Stimulated activated CD8-positive, alpha-beta memory T cell treated with anti-CD3 and anti-CD28 coated beads, Interleukin-7, amount 100 ng/mL, for 24 hours (primary cell): ENCODE measurements at places on chromosomes 12 and 14.

DNA sequence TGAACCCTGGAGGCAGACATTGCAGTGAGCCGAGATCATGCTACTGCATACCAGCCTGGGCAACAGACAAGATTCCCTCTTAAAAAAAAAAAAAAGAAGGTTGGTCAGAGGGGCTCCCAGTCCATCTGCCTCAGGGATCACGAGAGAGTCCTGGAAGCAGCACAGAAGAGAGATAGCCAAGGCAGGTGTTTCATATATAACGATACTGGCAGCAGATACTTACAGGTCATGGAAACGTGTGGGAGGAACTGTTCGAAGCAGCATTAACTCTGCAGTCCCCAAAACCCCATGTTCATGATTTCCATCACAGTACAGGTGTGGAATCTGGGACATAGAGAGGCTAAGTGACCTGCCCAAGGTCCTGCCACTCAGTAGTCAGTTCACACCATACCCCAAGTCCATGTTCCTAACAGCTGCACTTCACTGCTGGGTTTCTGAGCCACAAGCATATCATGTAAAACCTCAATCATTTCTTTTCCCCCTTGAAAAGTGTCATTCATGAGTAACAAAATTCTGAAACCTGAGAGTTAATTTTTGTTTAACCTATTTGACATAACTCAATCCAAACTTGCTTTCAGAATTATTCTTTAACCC, 16.7 kb downstream of the CDK2AP1 start:
- DNase-seq, result no peak

- DNase-seq, result no peak
Measured at GRCh38 chr12:43880547-43880946, 44.7 kb downstream of the TMEM117 start.

- DNase-seq, result no peak
Measured at GRCh38 chr12:130435331-130435730, 97.6 kb downstream of the PIWIL1 start.

DNA sequence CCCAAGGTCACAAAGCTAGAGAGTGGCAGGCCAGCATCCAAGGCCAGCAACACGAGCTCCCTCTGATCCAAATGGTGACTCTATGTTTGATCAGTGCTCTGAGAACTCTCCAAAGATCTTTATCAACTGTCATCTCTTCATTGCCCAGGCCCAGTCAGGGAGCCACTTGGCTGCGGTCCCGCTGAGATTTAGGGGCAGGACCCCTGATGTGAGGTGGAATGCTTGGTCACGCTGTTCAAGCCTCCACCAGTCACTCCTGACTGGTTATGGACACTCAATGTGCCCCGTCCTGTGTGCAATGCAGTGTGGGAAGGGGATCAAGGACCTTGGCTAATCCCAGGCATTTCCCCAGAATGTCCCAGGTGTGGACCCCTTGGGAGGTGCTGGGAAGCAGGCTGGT, 19.8 kb upstream of the TCL1B start:
- no peak for DNase-seq

DNA sequence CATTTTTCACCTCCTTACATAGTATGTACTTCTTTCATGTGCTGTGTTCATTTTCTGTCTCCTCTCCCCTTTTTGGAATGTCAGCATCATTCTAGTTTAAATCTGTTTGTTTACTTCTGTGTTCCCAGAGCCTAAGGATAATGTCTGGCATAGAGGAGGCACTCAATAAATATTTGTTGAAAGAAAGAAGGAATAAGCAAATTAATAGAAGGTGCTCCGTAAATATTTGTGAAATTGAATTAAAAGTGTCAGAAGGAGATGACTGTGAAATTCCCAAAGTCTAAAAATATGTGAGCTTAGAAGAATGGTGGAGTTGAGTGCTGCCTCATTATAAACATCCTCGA, 3.3 kb upstream of the CDKN1B start:
- DNase-seq, result no peak

DNA sequence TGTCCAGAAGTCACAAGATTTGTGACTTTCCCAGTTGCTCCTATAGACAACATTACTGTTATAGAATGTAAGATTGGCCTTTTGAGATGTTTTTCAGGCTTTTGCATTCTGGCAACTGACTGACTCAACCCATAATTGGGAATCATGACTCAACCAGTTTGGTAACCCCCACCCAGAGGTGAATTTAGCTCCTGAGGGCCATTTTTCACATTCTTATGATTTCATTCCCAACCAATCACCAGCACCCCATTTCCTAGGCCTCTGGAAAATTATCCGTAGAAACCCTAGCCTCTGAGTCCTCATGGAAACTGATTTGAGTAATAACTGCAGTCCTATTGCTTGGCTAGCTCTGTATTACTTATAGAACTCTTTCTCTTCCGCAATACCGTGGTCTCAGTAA, 626.0 kb upstream of the SEL1L start:
- DNase-seq, result no peak

GRCh38 chr14:103386713-103387329, 1.6 kb downstream of the MARK3 start:
- DNase-seq, result no peak

GRCh38 chr12:121810833-121811433, 7.1 kb downstream of the SETD1B start:
- DNase-seq, result no peak

DNA sequence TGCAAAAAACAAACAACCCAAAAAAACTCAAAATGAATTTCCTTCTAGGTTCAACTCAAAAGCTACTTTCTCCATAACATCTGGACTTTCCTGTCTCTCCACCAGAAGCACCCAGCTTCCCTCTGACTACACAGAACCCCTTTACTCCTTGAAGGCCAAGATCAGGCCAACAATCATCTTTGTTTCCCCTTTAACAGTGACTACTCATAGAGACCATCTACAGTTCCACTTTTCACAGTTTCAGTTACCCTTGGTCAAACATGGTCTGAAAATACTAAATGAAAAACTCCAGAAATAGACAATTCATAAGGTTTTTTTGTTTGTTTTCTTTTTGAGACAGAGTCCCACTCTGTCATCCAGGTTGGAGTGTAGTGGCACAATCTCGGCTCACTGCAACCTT, 11.8 kb downstream of the GCH1 start:
- no peak for DNase-seq

- DNase-seq, result no peak
Measured at GRCh38 chr14:90087433-90087832, 25.6 kb downstream of the KCNK13 start.

DNA sequence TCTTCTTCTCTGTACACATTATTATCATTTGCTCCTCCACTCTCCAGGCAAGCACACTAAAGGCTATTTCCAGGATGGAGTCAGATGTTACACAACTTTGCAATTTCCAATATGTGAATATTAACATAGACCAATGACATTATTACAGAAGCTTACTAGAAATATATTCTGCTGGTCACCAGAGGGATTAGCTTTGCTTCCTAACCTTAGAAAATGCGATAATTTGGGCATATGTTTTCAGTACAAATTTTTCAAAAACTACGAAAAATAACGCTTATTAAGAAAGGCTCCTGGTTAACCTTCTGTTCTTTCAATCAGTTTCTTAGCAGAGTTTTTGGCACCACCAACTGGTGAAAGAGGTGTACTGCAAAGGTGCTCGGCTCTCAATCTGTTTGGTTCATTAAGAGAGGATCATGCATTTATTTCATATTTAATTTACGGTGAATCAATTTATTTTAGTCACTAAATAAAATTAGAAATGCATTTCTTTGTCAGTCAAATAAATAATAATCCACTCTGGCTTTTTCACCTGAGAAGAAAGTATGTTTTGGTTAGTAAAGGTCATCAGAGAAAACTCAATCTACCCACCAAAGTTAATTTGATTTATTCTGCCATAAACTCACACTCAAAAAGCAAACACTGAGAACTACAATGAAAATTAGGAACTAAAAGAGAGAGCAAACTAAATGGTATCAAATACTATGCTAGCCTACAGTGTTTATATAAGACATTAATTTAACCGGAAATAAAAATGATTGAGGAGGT, 39.2 kb downstream of the EFCAB11 start:
- peak; percentile 17 for DNase-seq

- no peak for DNase-seq
Measured at GRCh38 chr14:96889091-96889490, 91.9 kb downstream of the VRK1 start.

GRCh38 chr14:92135269-92135668, 13.5 kb downstream of the CPSF2 start:
- no peak for DNase-seq

GRCh38 chr14:60721326-60722106, 2.6 kb downstream of the SIX4 start:
- DNase-seq, result no peak

DNA sequence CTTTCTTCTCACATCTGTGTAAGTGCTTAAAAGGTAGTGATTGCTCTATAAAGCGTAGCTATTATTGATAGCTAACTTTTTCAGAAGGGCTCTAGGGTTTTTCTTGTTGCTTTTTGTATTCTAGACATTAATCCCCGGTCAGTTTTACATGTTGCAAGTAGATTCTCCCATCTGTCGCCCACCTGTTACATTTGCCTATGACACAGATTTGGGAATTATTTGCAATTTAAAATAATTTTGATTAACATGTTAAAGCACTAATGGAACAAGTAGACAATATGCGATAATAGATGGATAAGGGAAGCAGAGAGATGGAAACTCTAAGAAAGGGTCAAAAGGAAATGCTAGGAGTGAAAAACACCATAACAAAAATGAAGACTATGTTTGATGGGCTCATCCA, 44.5 kb downstream of the DIO3 start:
- DNase-seq, result no peak

GRCh38 chr14:82667006-82667405, 1133.4 kb upstream of the SEL1L start:
- no peak for DNase-seq

DNA sequence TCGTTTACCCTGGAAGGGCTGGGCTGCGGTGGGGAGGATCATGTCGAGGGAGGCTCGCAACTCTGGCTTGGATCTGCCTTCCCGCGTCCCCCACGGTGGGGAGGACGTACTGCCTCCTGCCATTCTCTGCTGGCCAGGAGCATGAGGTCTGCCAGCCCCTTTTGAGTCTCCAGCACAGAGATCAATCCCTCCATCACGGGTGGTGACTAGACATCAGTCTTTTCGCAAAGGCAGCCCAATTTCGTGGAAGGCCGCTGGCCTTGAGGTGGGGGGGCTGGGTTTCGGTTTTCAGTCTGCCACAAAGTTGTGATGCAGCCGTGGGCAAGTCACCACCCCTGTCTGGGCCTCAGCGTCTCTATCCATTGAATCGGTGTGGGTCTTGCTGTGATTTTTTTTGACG, 62.2 kb downstream of the PRMT8 start:
- DNase-seq, result no peak

DNA sequence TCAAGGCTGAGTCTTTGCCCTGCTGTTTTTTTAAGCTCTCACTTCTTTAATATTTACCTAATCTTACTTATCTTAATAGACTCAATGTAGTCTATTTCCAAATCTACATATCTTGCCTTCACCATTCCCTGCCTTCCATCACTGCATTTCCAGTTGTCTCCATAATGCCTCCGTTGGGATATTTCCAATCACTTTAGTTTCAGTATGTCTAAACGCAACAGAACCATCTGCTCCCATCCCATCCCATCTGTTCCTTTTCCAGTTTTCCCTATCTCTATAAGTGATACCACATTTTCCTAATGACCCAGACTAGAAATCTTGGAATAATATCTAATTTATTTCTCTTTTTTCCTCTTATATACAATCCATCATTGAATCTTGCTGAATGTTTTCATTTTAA, 15.1 kb upstream of the CCDC198 start:
- no peak for DNase-seq

DNA sequence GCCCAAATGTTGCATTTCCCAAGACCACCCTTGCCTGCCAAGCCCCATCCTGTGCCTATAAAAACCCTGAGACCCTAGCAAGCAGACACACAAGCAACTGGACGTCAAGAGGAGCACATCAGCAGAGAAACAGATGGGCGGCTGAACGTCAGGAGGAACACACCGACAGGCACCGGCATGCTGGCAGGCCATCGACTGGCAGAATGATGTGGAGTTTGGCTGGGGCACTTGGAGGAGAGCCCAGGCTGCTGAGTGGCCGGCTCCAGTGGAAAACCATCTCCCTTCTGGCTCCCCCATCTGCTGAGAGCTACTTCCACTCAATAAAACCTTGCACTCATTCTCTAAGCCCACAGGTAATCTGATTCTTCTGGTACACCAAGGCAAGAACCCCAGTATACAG, 130.1 kb downstream of the SLC41A2 start:
- no peak for DNase-seq

GRCh38 chr12:129372876-129373275, 519.6 kb downstream of the GLT1D1 start:
- DNase-seq, result no peak

DNA sequence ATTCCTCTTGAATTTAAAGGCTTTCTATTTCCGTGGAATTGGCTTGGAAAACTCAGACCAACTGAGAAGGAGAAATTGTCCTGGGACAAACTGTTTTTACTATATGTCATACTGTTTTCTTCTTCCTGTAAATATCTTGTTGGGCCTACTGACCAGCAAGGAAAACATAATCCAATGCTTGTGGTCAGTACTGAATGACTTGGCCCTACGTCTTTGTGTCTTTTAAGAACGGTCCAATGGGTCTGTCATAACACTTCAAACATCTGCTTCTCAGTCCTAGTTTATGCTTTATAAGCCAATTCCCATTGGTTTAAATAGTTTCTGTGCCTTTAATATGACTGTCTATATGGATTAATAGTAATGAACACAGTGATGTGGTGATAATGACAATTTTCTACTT, 248.5 kb upstream of the DDHD1 start:
- DNase-seq, result no peak

DNA sequence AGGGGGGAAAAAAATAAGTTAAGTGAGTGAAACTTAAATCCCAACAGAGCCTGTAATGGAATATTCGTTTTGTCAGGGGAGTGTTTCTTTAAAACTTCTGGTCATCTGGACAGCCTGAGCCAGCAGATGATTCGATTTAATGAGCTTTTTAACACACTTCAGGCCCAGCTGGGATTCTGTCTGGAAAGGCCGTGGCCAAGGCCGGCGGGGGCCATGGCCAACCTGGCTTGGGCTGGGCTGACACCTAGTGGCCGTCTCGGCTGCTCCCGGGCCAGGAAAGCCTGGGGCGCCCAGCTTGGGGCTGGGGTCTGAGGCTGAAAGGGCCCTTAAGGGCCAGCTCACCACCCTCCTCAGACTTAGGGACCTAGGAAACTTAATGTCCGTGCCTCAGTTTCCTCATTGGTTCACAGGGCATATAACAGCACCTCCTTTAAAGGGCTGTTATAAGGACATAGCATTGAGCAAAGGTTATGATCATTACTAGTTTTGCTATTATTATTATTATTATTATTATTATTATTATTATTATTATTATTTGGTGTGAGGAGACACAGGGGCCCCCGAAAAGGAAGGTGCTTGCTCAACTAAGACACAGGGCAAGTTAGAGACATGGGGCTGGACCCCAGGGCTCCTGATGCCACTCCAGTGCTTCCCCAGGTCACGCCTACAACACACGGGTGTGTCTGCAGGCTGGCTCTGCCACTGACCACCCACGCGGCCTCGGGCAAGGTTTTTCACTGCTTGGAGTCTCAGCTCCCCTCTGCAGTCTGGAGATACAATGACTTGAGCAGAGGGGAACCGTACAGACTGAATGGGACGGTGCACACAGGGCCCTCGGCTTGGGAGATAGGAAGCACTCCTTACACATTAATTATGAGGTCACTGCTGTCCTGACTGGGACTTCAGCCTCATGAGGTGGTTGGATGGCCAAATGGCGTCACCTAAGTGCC, 84.0 kb downstream of the SYNE3 start:
- DNase-seq, result no peak
